Renal pelvis (tissue), 12 donors: ENCODE measurements at places on chromosomes 12 and 14.
A peak's percentile ranks its signal among the peaks of the same experiment; 100 is the strongest.

- no peak for DNase-seq
These were observed 30.5 kb downstream of the CLEC2D start for GRCh38 chr12:9699898-9700605.

GRCh38 chr12:2483713-2484112, 311.1 kb upstream of the FKBP4 start:
- no peak for DNase-seq

DNA sequence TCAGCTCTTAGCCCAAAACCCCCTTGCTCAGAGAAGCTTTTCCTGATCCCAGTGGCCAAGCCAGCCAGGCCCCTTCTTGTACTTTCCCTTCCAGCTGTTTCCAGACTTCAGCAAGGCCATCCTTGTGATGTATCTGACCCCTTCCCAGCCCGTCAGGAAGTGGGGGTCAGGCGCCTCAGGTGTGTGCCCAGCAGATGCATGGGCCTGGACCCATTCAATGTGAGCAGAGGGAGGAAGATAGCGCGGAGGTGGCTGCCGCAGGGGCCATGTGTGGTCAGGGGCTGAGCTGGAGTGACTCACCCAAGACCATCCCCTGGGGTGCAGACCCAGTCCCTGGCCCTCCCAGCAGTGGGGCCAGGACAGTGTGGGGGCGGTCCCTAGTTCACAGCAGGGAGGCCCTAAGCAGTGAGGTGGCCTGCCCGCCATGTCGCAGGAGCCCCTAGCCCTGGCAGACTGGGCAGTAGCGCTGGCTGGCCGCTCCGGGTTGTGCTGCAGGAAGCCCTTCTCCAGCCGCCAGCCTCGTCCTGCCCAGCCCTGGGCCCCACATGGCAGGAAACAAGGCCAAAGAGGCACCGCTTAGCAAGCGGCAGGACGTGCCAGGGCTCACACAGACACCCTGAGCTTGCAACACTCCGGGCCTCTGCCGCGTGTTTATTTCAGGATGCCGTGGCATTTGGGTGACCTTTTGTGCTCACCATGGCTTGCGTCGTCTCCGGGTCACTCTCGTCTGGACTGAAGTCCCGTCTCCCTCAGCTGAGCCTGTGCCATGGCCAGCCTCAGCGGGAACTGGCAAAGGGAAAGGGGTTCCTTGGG, 12.0 kb downstream of the ADSS1 start:
- no peak for DNase-seq

- DNase-seq: no peak
These were observed 26.1 kb upstream of the PLEKHG7 start for GRCh38 chr12:92676710-92677109.

GRCh38 chr14:34038358-34039057, 87.6 kb upstream of the EGLN3 start:
- no peak for DNase-seq

- no peak for DNase-seq
These were observed 9.8 kb upstream of the ZNF385A start for GRCh38 chr12:54394281-54394719.

DNA sequence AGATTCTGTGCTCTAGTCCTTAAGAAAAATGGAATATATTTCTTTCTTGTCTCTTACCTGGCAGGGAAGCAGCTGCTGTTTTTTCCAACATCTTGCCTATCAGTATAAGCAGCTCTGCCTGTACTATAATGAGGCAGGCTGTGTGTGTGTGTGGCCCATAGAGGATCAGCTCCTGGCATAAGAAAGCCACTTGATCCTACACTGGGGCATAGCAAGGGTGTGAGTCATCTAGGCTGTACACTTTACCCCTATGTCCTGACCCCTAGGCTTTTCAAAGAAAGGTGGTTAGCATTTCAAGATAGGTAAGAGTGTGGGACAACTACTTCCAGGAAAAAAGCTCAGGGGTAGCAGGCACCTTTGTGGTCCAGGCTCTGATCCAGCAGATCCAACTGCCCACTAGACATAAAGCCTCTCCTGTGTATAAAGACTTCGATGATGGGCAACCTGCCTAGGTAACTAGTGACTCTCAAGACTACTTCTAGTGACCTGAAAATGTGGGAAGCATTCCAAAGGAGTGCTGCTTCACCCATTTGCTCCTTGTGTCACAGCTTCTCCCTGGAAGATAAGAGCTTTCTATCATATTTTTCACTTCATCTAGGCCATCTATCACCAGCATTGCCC, 4.9 kb upstream of the SENP1 start:
- DNase-seq: no peak

- no peak for DNase-seq
These were observed 15.3 kb downstream of the KRT2 start for GRCh38 chr12:52636592-52637258.

- DNase-seq: no peak
These were observed 35.9 kb upstream of the PZP start for GRCh38 chr12:9243999-9244649.

DNA sequence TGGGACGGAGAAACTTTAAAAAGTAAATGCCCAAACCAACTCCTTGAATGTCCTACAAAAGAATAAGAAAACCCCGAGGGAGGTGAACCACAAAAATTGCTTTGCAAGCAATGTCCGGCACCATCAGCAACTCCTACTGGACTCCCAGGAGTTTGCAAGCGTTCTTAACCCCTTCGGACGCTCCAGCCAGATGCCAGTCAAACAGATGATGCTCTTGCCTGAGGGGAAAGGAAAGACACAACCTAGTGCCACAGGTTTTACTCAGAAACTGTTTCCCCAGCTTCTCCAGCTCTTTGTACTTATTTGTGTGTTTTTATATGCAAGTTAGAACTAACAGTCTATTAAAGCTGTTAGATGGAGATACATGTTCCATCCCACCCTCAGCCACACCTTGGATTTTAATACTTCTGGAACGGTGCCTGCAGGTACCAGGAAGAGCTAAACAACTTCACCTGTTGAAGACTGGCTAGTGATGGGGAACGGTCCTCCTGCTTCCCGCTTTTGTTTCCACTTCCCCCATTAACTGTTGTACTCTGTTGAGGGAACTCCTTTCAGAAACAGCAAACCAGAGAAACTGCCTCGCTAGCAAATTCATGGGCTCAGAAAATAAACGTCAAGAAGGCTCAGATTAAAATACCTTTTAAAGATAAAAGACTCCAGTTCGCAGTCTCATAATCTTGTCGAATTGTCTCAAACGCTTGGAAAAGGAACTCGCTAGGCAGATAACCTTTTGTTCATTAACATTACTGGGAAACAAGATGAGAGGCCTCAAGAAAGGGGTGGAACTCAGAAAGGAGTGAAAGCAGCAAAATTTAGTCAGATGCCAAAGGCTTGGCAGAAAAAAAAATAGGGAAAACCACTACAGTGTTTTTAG, 1.1 kb upstream of the FERMT2 start:
- DNase-seq: peak; percentile 73

DNA sequence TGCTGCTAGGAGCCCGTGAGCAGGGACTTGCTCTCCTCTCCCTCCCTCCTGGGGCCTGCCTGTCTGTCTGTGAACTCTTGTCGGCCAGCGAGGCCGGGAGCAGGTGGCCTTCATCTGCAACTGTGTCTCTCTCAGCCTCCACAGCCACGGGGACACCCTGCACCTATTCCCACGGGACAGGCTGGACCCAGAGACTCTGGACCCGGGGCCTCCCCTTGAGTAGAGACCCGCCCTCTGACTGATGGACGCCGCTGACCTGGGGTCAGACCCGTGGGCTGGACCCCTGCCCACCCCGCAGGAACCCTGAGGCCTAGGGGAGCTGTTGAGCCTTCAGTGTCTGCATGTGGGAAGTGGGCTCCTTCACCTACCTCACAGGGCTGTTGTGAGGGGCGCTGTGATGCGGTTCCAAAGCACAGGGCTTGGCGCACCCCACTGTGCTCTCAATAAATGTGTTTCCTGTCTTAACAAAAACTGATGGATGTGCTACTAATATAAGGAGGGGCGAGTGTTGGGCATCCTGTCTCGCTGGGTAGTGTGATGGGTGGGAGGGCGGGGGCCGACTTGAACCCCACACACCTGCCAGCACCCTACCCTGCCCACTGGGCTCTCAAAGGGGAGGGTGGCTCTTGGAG, 34.8 kb downstream of the MEG3 start:
- no peak for DNase-seq

DNA sequence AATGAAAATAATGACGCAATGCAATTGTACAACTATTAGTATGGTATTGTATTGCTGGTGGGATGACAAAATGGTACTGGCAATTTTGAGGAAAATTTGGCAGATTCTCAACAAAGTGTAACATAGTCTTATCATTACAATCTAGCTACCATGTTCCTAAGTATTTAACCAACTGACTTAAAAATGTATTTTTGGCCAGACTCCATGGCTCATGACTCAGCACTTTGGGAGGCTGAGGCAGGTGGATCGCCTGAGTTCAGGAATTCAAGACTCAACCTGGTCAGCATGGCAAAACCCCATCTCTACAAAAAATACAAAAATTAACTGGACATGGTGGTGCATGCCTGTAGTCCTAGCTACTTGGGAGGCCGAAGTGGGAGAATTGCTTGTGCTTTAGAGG, 1409.5 kb downstream of the AACS start:
- no peak for DNase-seq

DNA sequence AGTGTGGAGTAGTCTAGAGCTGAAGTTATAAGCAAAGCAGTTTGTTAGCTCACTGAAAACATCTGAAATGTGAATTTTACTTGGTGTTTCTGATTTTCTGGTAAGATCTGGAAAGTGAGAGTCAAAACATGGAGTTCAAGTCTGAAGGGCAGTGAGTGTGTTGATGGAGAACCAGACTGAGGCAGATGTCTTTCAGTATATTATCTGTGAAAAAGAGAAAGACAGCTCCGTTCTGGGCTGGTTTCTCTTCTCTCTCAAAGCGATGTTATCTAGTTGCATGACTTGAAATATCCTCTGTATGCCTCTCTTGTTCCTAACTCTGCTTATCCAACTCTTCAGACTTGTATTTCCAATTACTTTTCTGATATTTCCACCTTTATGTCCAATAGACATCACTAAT, 381.9 kb upstream of the RGS6 start:
- DNase-seq: no peak

DNA sequence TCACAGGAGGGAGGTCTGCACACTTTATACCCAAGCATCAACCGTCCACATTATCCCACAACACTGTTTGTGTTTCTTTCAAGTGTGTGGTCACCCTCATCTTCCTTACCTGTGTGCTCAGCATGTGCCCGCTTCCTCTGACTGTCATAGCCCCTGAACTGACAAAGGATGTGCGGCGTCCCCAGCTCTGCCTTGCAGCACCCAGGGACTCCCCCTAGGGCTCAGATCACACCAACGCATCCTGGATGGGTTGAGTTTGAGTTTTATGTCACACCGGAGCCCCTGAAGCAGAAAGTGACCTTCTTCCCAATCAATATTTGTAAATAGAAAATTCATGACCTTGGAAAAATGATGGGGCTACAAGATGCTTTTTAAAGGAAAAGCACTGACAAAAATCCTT, 770.7 kb upstream of the TMEM132C start:
- no peak for DNase-seq

- no peak for DNase-seq
These were observed 16.7 kb upstream of the ERC1 start for GRCh38 chr12:974271-974862.

DNA sequence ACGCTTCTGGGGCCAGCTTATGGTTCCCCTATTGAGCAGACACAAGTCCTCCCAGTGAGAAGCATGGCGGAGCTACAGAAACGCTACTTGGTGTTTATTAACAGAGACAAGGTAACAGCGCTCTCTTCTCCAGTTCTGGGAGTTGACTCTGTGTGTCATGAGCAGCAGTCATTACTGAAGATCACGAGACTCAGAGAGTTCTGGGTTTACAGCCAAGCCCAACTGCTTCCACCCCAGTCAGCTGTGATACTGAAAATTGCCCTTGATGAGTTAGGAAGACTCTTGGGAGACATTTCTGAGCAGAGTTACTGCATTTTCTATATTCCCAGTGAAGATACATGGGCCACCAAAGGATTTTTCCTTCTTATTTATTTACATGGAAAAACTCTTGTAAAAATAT, 48.6 kb downstream of the CFAP251 start:
- DNase-seq: no peak

GRCh38 chr14:28765831-28766468, 637 bp upstream of the FOXG1 start:
- DNase-seq: no peak

- no peak for DNase-seq
These were observed 37.8 kb upstream of the FICD start for GRCh38 chr12:108477055-108477880.

GRCh38 chr14:92950193-92950540, 27.2 kb downstream of the CHGA start:
- no peak for DNase-seq

DNA sequence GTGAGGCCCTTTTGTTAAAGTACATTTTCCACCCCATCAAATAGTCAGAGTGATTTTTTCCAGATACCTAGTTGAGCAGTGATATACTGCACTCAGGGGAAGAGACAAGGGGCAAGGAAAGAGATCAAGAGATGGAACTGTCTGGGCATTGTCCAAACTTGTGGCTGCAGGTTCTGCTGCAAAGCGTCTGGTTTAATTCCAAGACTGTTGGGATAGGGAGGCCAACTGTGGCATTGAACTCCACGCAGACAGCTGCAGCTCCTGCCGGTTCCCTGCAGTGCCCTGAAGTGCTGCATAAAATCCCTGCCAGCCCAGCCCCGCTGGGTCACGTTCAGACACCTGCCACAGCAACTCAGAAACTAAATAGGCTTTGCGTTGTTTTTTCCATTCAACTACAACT, 30.5 kb downstream of the RPH3A start:
- no peak for DNase-seq

DNA sequence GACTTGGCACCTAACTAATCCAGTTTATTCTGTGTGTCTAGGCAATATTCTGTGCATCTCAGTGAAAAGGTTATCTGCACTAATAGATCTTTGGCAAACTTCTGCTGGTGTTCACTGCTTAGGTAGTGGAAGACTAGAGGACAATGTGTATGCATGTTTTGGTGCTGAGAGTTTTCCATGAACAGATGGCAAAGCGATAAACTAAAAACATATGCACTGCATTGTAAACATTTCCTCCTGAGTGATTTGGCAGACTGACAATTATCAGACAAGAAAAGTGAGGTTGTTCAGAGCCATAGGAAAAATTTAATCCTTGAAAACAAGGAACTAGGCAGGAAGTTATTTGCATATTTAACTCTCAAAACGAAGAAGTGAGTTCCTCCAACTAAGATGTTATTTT, 400.4 kb downstream of the ATP23 start:
- DNase-seq: no peak
